ENCODE measurements at places on chromosomes 1 and 21. TPM values are rescaled to one million over a fixed set of nuclear protein-coding genes. Genes with fewer than 3 reads are reported as not detected.
A peak's percentile ranks its signal among the peaks of the same experiment; 100 is the strongest.

DNA sequence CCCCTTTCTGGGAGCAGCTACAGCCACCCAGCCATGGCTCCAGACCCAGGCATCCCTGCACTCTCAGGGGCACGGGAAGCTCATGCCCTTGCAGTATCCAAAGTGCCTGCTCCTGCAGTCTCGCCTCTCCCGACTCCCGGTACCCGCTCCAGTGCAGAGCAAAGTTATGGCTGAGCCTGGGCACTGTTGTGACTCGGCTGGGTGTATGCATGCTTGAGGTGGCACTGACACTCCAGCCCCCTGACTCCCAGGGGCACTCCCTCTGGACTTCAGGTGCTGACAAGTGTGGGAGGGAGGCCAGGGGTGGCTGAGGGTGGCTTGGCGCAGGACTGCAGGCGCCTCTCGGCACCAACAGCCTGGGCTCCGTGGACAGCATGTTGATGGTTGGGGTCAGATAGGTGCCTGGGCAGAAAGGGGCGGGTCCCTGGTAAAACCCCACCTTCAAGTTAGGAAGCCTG is 580.1 kb upstream of the ADGRL2 start:
- no peak for DNase-seq

DNA sequence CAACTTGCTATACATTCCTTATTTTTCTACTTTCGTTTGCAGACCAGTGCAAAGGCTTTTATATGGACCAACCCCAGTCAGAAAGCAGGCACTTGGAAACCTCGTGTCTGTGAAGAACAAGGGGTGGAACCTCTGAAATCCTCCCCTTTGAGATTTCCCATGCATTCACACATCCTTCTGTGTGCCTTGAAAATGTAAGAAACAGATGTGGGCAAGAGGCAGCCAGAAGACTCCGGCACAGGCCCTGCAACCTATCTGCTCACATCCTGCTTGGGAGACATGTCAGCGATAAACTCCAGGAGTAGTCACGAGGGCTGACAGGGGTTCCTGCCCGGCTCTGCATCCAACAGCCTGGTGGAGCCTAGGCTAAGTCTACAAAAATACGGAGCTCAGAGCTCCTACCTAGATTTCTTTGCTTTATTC is 42.5 kb downstream of the ETS2 start:
- DNase-seq = peak; percentile 48

The CBS gene
- 8.0 TPM for total RNA-seq

The GPA33 gene
- 0.62 TPM for total RNA-seq

DNA sequence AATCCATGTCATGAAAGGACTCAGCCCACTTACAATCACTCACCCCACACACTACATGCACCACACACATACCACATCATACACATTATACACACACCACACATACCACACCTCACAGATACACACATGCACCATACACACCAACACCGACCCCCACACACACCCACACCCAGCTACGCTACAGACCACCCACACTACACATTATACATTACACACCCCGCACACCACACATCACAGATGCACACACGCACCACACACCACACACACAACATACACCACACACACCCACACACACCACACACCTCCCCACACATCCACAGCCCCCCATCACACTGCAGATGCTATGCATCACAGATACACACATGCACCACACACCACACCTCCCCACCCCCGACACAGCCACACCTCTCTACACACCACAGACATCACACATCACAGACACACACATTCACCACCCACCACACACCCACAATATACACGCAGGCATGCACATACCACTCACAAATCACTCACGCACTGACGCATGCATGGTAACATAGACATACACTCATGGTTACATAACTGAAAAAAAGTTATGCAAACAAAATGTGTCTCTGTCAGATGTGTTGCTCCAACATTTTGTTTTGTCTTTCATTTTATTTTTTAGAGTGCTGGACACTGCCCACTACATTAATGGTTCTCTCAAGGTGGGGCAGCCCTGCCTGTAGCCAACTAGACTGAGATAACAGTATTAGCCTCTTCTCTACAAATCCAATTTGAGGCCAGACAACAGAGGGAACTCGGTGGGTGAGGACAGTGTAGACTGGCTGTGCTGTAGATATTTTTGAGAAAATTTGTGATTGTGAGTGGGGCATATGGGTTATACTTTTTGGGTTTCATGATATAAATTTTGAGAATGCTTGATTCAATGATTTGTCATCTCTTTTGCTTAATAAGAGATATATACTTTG is 15.2 kb upstream of the PGBD2 start:
- DNase-seq = no peak

All from testis (tissue), 5 donors.